ENCODE measurements at places on chromosomes 13 and 19.

GRCh38 chr13:83201506-83201905, 680.8 kb downstream of the SLITRK1 start:
- DNase-seq = no peak

DNA sequence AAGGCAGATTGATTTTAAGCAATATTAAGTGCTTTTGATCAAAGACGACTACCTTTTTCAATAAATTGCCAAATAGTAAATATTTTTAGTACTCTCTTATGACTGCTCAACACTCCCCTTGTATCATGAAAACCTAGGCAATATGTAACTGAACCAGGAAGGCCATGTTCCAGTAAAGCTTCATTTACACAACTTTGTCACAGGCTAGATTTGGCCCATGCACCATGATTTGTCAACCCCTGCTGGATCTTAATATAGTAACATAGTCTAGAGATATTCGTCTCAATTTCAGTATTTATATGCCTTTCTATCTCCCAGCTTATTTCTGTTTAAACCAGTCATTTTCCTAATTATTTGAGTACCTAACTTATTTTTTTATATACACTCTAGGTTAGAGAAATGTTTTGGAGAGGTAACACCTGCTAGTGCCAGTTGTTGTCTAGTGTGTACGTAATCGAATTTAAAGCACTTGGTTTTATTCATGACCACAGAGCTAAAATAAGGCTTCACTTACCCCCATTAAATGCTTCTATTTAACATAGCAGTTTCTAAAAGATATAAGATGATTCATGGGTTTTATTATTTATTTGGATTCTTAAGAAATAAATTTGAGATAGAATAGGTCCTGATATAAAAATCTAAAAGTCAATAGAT, 21.0 kb downstream of the TPP2 start:
- DNase-seq = no peak

GRCh38 chr13:30038884-30039283, 188.5 kb upstream of the UBL3 start:
- DNase-seq = no peak

- no peak for DNase-seq
Observed at GRCh38 chr19:19342086-19343015, 21.7 kb downstream of the MAU2 start.

DNA sequence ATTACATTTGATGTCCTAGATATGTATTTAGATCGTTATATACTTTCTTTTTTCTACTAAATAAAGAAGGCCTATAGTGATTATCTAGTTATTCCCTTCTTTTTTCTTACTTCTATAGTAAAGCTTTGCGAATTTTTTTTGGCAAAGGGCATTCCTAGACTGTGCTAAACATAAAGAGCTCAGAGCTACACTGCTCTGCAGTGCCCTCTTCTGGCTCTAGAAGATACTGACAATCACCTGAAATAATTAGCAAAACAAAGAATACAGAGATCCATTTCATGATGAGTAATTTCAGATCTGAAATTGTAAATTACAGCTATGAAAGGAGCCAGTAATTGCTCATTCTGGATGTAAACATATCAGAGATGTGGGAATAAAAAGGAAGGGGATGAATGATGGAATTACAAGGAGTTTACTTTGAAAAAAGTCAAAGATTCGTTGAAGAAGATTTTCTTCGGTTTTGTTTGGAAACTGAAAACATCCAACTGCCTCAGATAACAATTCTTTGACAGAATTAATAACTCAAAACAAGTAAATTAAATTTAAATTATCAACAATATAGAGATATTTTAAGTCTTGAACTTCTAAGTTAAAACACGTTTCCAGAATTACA, 288.5 kb downstream of the NALCN start:
- DNase-seq = no peak

GRCh38 chr13:109963960-109964563, 177.7 kb upstream of the IRS2 start:
- DNase-seq = no peak

DNA sequence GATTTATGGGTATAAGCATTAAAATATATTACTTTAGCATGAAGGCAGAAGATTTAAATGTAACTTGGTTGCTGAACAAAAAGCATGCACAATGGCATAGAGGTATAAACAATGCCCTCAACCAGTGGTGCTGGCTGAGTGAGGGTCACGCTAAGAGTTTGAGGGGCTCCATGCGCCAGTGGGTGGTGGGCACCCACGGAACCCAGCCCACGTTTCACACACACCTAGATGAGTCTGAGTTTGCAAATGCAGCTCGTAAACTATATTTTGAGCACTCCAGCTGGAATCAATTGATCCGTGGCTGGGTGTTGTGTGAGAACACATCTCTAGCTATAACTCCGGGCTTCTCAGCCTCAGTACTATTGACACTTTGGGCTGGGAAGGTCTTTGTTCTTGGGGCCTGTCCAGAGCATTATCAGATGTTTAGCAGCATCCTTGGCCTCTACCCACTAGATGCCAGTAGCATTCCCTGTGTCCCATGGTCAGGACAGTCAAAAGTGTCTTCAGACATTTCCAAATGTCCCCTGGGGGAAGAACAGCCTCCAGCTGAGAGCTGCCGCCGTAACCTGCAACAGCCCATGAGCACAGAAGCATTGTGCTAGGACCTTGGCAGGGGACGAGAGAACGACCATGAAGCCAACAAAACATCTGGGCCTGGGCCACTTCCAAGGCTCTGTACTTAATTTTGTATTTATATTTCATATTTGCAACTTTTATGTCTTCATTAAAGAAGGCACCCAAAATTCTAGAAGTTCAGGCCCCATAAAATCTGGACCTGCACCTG, 108.1 kb upstream of the SOX1 start:
- no peak for DNase-seq

All from stimulated activated CD8-positive, alpha-beta memory T cell treated with anti-CD3 and anti-CD28 coated beads, Interleukin-7, amount 100 ng/mL, for 1 hour (primary cell).